ENCODE measurements at places on chromosomes 7 and 10.

- DNase-seq: no peak
Measured at GRCh38 chr10:51462076-51462779, 237.2 kb downstream of the CSTF2T start.

GRCh38 chr7:100675581-100676350, 2.2 kb downstream of the GNB2 start:
- no peak for DNase-seq

DNA sequence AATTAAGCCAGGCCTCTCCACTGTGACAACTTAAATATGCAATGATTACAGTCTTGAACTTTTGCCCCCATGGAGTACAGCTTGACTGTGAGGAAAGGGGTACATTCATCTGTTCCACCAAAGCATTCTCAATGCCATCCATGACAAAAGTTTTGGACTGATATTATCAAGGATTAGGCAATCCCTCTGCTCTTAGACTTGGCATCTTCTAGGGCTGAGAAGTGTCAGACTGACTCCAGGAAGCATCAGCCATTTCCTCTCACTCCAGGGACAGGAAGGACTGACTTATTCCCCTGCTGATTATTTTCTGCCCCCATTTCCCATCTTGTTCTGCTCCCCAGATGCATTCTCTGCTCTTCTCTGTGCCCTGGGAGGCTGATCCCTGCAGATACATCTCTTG, 69.7 kb downstream of the ZNF365 start:
- no peak for DNase-seq

GRCh38 chr7:386385-386784, 96.4 kb downstream of the FOXL3 start:
- no peak for DNase-seq

GRCh38 chr7:6175645-6176044, 96.8 kb downstream of the CYTH3 start:
- no peak for DNase-seq

DNA sequence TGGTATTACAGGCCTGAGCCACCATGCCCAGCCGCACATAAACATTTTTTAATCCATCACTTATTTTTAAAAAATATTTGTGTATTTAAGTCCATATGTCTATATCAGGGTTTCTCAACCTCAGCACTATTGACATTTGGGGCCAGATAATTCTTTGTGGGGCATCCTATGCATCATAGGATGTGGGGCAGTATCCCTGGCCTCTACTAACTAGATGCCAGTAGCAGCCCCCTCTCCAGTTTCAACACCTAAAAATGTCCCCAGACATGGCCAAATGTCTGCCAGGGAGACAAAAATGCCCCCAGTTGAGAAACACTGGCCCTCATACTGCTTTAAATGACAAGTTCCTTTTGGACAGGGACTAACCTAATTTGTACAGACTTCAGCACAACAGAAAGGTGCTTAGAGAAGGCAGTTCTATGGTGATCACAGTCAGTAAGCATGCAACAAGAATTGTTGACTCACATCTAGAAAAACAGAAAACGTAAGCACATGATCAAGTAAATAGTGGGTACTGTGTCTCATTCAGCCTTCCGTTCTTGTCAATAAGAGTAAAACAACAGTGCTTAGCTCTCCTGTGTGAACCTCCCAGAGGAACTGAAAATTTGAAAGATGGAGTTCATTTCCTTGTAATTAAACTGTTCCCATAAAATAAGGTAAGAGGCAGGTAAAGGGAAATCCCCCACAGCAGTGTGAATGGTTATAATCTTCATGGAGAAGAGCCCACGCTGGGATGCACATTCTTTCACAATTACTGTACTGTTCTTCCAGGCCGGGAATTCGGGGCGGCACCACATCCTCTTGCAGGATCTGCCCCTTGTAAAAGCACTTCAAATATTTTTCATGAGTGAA, 17.3 kb upstream of the ADRB1 start:
- no peak for DNase-seq

DNA sequence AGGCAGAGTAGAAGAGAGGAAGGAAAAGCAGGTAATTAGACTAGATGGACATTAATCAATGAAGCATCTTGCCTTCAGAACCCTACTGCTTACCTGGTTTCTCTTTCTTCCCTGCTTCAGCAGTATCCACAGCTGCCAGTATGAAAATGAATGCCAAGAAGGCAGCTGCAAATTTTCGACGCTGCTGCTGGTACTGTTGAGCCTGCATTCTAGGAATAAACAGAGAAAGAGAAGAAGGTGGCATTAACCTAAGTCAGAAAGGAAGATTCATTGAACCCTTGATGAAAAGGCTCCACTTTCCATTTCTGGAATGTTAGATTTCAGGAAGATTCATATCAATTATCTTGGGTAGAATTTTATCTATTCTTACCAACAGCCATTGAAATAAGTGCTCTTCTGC, 88.8 kb downstream of the PTN start:
- no peak for DNase-seq
